HepG2 (cell line): ENCODE measurements at places on chromosomes 5 and 9. TPM values are rescaled to one million over a fixed set of nuclear protein-coding genes. Genes with fewer than 3 reads are reported as not detected.

SPINK13 gene
- not detected in 2 replicates for total RNA-seq

SLC25A2 gene
- 0.13 TPM in 1 of 2 replicates, not detected in the other for total RNA-seq

CORO2A gene
- total RNA-seq: 14.4 and 19.8 TPM in 2 replicates

PLPP1 gene
- total RNA-seq: 5.2 and 7.3 TPM in 2 replicates

PCDHA11 gene
- 0.07 and 0.29 TPM in 2 replicates for total RNA-seq

CFAP157 gene
- total RNA-seq: not detected in 2 replicates

ADAMTSL1 gene
- not detected in 2 replicates for total RNA-seq

PFN3 gene
- total RNA-seq: not detected in 2 replicates

ZNG1E gene
- total RNA-seq: 120 and 126 TPM in 2 replicates

CACNA1B gene
- 0.04 TPM in 1 of 2 replicates, not detected in the other for total RNA-seq

SCGB3A1 gene
- not detected in 2 replicates for total RNA-seq

ALG2 gene
- 29.2 and 46.2 TPM in 2 replicates for total RNA-seq

DNA sequence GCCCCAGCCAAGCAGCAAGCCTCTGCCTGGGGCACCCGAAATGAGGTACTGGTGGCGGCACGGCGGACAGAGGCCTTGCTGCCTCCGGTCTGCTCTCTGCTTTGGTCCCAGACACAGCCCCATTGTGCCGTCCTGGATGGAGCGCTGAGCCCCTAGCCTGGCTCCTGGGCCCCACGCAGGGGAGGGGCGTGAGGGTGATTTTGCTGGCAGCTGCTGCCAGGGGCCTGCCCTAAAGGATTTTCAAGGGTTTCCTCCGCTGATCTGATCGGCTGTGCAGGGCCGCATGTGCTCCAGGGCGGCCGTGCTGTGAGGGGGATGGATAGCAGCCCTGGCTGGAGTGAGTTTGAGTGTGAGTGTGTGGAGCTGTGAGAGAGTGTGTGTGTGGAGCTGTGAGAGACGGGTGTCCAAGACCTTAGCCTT is 1.3 kb downstream of the GPSM1 start:
- H3K4me1 ChIP-seq: peaks cover 45% of the 10 kb centered on the region
- no peaks in the 10 kb centered on the region for H3K36me3 ChIP-seq
- H3K27ac ChIP-seq: no peak overlapping the region
- peaks cover 20% of the 10 kb centered on the region for H3K27me3 ChIP-seq
- DNase-seq: no peak

DNA sequence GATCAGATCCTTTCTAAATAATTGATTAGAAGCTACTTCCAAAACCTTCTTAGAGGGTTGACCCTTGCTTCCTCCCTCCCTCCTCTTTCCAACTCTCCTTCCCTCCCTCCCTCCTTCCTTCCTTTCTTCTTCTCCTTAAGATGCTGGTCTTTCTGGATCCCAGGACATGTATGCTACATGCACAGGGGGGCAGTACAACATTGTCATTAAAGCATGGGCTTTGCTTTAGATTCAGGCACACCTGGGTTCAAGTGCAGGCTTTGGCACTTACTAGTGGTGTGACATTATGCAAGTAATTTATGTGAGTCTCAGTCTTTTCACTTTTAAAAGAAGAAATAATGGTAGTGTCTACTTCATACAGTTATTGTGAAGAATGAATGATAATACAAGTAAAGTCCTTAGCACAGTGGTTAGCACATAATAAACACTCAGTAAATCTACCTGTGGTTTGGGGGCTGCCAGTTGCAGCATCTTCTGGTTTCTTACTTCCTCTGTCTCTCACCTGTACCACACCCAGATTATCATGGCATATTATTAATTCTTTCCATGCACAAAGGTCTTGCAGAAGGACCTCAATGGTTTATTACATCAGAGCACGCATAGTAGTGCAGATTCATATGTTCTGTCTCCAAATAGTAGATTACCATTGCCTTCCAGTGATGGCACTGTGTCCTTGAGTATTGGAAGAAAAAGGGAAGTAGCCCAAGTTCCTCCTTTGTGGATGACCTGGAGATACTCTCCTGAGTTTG is 154.1 kb downstream of the ARHGAP26 start:
- H3K27me3 ChIP-seq: no peaks in the 10 kb centered on the region
- H3K4me3 ChIP-seq: no peak overlapping the region
- no peak for DNase-seq
- no peak overlapping the region for H3K27ac ChIP-seq
- peaks cover 39% of the 10 kb centered on the region for H3K4me1 ChIP-seq

GRCh38 chr5:55541056-55541635 is 6.4 kb upstream of the PLPP1 start:
- peaks cover 10% of the 10 kb centered on the region; the same call in 1 of the 2 replicates for H3K4me1 ChIP-seq
- no peak for DNase-seq

DNA sequence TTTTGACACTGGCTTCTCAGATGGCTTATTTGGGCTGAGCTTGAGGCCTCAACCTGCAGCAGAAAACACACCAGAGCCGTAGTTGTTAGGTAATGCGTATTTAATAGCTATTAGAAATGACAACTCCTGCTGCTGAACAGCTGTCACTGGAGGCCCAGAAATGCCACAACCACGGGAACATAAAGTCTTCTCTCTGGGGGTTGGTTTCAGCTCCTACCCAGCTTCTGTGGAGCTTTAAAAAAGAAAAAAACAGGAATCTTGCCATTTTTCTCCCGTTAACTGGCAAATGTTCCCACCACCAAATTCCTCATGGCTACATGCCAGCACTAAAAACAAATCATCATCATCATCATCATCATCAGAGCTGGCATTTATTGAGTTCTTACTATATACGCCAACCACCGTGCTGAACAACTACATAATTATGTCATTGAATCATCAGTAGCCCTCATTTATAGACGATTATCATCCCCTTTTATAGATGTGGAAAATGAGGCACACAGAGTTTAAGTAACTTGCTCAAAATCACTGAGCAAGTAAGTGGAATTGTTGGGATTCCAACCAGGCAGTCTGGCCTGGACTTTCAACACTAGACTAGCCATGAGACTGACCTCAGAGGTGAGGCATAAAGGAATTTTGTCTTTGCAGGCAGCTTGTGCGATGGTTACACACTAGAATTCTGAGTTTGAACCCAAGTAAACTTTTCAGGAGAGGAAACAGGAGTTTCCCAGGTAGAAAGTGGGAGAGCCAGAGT is 185.3 kb upstream of the WWC1 start:
- H3K27ac ChIP-seq: no peak overlapping the region
- no peaks in the 10 kb centered on the region for H3K36me3 ChIP-seq

- DNase-seq: no peak
- no peak overlapping the region for H3K4me3 ChIP-seq
- H3K4me1 ChIP-seq: no peaks in the 10 kb centered on the region
- H3K36me3 ChIP-seq: no peaks in the 10 kb centered on the region
Measured at GRCh38 chr9:83066771-83067170, 3.8 kb upstream of the RASEF start.

DNA sequence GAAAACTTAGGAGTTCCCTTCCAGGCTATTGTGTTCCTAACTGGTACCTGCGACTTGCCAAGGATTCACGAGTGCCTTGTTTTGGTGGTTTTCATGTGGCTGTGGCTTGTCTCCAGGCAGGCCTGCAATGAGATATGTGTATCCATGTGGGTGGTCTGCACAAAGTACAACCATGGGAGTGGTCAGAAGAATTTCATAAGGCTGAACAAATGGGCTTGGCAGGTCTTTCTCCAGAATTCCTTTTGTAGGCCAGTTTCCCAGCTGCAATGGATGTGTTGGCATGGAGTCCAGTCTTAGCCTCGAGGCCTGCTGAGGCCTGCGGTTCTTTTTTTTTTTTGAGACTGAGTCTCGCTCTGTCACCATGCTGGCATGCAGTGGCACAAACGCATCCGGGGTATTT is 28.8 kb upstream of the MELK start:
- H3K27ac ChIP-seq: no peak overlapping the region
- no peak for DNase-seq
- no peaks in the 10 kb centered on the region for H3K4me1 ChIP-seq

DNA sequence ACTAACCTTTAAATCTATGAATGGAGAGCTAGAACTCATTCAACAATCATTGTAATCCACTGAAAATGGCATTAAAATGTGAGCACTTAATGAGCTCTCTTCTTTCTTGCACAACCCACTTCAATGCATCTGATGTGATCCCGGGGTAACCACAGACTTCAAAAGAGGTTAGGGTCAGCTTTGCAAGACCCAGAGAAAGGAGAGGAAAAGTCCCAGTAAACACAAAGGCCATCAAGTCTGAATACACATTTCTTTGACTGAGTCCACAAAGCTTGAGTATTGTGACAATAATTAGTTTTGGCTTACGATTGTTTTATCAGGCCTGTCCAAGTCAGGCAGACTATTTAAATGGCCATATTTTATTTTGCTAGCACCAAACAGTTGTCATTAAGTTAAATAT is 148.8 kb upstream of the ZNF608 start:
- H3K27me3 ChIP-seq: no peaks in the 10 kb centered on the region
- H3K4me1 ChIP-seq: no peaks in the 10 kb centered on the region
- no peak for DNase-seq
- H3K27ac ChIP-seq: no peak overlapping the region

GRCh38 chr5:34833976-34834793 is 4.8 kb upstream of the TTC23L start:
- peaks cover 10% of the 10 kb centered on the region for H3K4me1 ChIP-seq
- no peak overlapping the region for H3K27ac ChIP-seq
- no peak for DNase-seq
- no peak overlapping the region for H3K4me3 ChIP-seq

DNA sequence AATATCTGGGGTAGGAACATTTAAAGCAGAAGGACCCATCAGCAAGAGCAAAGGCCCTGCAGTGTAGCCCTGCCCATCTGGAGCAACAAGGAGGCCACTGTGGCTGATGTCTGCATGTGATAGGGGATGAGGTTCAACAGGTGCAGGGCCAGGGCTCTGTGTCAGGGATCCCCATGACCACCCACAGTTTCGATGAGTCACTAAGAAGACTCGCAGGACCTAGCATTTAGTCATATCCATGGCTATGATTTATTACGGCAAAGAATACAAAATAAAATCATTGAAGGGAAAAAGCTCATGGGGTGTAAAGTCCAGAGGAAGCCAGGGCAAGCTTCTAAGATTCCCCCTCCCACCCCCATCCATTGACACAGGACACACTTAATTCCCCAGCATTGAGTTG is 188.6 kb downstream of the ADGRV1 start:
- no peak overlapping the region for H3K4me3 ChIP-seq
- no peak overlapping the region for H3K27ac ChIP-seq
- DNase-seq: no peak

GRCh38 chr5:138637256-138637655 is 62.1 kb upstream of the HSPA9 start:
- no peak for DNase-seq
- no peaks in the 10 kb centered on the region for H3K36me3 ChIP-seq
- H3K27ac ChIP-seq: no peak overlapping the region
- H3K4me3 ChIP-seq: no peak overlapping the region
- H3K4me1 ChIP-seq: 0 out of 2 replicates have a peak, but pooled peaks cover 2% of the 10 kb centered on the region
- H3K27me3 ChIP-seq: peaks cover 25% of the 10 kb centered on the region

DNA sequence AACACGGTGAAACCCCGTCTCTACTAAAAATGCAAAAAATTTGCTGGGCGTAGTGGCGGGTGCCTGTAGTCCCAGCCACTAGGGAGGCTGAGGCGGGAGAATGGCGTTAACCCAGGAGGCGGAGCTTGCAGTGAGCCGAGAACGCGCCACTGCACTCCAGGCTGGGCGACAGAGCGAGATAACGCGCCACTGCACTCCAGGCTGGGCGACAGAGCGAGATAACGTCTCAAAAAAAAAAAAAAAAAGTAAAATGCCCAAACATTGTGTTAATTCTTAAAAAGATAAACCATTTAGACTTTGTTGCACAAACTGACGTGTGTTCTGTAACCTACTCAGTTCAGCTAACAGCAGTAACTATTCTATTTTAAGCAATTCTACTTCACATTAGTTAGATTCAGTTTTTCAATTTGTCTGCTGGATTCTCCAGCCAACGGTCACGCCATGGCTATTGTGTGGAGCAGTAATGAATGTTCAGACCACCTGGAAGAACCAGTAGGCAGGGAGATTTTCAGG is 119.3 kb upstream of the MAN2A1 start:
- no peak overlapping the region for H3K27ac ChIP-seq
- DNase-seq: no peak
- no peak overlapping the region for H3K4me3 ChIP-seq
- no peaks in the 10 kb centered on the region for H3K36me3 ChIP-seq
- no peaks in the 10 kb centered on the region; the same call in 1 of the 2 replicates for H3K4me1 ChIP-seq

- no peak overlapping the region for H3K4me3 ChIP-seq
- H3K27ac ChIP-seq: no peak overlapping the region
- no peaks in the 10 kb centered on the region for H3K4me1 ChIP-seq
- H3K36me3 ChIP-seq: no peaks in the 10 kb centered on the region
- 0 out of 3 replicates have a peak, but pooled peaks cover 5% of the 10 kb centered on the region for H3K27me3 ChIP-seq
Measured at GRCh38 chr5:157657516-157657915, 5.3 kb upstream of the SOX30 start.

DNA sequence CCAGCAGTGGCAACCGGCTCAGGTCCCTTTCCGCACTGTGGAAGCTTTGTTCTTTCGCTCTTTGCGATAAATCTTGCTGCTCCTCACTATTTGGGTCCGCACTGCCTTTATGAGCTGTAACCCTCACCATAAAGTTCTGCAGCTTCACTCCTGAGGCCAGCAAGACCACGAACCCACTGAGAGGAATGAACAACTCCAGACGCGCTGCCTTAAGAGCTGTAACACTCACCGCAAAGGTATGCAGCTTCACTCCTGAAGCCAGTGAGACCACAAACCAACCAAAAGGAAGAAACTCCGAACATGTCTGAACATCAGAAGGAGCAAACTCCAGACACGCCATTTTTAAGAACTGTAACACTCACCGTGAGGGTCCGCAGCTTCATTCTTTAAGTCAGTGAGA is 103.5 kb downstream of the GLIS3 start:
- H3K36me3 ChIP-seq: no peaks in the 10 kb centered on the region
- no peaks in the 10 kb centered on the region for H3K4me1 ChIP-seq

DNA sequence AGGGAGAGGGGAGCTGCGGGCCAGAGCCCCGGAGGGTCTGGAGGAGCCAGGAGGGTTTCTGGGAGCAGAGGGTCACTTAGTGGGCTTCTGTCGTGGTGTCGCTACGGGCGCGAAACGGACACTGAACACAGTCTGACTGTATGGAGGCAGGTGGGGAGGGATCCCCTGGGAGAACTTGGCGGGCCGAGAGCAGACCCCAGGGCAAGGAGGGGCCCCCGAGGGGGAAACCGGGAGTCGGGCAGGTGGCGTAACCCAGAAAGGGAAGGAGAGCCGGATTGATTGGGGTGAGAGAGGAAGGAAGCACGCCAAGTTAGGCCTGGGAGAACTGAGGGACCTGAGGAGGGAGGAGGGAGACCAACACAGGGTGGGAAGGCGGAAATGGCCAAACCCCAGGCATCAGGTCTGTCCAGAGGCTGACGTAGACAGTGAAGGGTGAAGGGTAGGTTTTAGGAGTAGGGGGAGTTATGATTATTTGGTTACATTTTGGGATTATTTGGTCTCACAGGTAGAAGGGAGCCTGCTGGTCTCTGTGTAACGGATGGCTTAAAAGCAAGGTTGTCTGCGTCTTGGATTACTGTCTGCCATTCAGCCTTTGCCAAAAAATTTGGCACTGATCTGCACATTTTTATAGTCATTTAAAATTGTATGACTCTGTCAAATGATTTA is 3.3 kb upstream of the MSMP start:
- peak; percentile 35 for DNase-seq
- H3K4me1 ChIP-seq: peaks cover 33% of the 10 kb centered on the region
- H3K36me3 ChIP-seq: peaks cover 4% of the 10 kb centered on the region; the same call in 1 of the 2 replicates
- H3K4me3 ChIP-seq: peak overlapping the region; percentile 82
- H3K27ac ChIP-seq: peak overlapping the region; percentile 95
- H3K27me3 ChIP-seq: no peaks in the 10 kb centered on the region

GRCh38 chr9:13963005-13963653 is 350.8 kb downstream of the NFIB start:
- H3K4me3 ChIP-seq: no peak overlapping the region
- H3K27ac ChIP-seq: no peak overlapping the region
- no peaks in the 10 kb centered on the region for H3K36me3 ChIP-seq
- DNase-seq: no peak

GRCh38 chr9:38235244-38235643 is 157.3 kb upstream of the ALDH1B1 start:
- peaks cover 17% of the 10 kb centered on the region; the same call in 1 of the 3 replicates for H3K27me3 ChIP-seq
- DNase-seq: no peak
- H3K4me3 ChIP-seq: no peak overlapping the region
- no peaks in the 10 kb centered on the region for H3K4me1 ChIP-seq
- no peak overlapping the region for H3K27ac ChIP-seq
- H3K36me3 ChIP-seq: no peaks in the 10 kb centered on the region
